ENCODE measurements at places on chromosomes 1 and 21.
A peak's percentile ranks its signal among the peaks of the same experiment; 100 is the strongest.

DNA sequence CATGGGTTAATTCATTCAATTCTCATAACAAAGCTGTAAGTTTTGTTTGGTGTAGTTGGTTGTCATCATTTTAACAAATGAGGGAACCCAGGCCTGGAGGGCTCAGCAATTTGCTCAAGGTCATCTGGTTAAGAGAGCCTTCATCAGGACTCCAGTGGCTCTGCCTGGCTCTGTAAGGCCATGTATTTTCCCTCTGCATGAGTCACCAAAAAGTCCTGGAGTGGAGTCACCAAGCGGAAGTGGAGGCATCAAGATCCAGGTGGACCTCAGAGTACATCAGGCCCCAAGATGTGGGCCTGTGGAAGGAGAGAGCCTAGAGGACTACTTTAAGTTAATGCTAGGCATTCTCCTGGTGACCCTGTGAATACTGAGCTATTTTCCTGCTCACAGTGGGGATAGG, 30.0 kb upstream of the RBM15 start:
- DNase-seq: no peak

DNA sequence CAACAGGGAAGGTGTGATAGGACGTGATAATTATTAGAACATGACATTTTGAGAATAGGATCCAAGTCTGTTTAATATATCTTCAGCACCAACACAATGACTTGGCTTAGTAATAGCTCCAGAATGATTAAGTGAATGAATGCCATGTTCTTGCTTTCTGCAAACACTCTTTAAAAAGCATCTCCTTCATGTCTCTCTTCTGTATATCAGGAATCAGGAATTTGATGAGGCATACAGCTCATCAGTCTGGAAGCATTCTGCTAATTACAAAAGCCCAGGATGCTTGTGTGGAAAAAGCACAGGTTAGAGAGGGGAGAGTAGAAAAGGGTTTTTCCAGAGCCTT, 113.0 kb upstream of the ZNF648 start:
- DNase-seq: no peak

GRCh38 chr1:202709276-202710041, 795 bp downstream of the SYT2 start:
- no peak for DNase-seq

GRCh38 chr21:45642122-45642813, 1.3 kb upstream of the PCBP3 start:
- no peak for DNase-seq

- no peak for DNase-seq
Measured at GRCh38 chr1:226625326-226625725, 76.8 kb downstream of the STUM start.

DNA sequence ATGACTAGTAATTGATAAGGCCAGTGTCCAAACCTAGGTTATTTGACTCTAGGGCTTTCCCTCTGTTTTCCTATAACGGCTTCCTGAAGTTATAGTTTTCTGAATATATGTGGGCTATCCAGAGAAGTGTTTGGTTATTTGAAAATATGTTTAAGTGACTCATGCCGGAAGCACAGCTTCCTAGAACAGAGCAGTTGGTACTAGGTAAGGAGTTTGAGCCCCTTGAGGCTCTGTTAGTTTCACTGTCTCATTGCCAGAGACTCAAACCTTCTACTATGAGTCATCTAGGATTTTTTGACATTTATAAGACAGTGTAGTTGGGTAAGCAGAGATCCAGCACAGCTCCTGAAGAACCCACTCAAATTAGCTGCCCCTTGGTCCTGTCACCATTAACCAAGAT, 27.1 kb upstream of the LEPR start:
- DNase-seq: no peak

- no peak for DNase-seq
Measured at GRCh38 chr1:248576260-248576980, 1.9 kb upstream of the OR2T34 start.

GRCh38 chr1:8370046-8370881, 52.4 kb downstream of the SLC45A1 start:
- DNase-seq: no peak

DNA sequence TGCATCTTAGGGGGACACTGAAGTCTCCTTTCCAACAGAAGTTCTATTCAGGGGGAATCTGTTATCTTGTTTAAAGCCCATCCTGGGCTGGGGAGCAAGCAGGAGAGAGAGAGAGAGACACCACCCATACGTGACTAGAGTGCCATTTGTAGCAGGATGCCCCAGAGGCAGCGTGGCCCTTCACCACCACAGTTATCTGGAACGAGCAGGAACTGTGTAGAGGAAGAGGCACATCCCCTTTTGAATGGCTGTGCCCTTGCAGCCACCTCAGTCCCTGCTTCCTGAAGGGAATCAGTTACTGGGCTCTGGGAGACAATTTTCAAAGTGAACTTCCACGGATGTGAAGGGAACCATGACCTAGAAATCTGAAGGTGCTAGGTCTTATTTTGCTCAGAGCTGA, 19.4 kb upstream of the LAMTOR5 start:
- DNase-seq: no peak

GRCh38 chr1:5847013-5847659, 145.1 kb downstream of the NPHP4 start:
- peak; percentile 49 for DNase-seq

- DNase-seq: no peak
Measured at GRCh38 chr1:157829711-157830110, 9.8 kb upstream of the FCRL1 start.

DNA sequence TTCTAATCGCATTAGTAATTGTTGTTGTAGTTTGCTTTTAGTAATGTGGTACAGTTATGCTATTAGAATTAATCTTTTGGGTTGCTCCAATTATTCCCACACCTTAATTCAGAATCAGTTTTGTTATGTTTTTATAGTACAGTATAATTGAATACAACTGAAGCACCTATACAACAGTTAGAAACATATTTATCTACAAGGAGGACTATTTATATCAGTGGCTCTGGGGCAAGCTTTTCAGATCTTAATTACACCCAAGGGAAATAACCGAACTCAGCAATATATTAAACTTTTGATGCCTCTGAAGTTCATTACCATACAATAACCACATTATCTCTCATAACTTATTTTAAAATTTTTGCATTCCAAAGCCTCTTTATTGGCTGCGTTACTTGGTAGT, 74.4 kb downstream of the LHX9 start:
- DNase-seq: no peak

DNA sequence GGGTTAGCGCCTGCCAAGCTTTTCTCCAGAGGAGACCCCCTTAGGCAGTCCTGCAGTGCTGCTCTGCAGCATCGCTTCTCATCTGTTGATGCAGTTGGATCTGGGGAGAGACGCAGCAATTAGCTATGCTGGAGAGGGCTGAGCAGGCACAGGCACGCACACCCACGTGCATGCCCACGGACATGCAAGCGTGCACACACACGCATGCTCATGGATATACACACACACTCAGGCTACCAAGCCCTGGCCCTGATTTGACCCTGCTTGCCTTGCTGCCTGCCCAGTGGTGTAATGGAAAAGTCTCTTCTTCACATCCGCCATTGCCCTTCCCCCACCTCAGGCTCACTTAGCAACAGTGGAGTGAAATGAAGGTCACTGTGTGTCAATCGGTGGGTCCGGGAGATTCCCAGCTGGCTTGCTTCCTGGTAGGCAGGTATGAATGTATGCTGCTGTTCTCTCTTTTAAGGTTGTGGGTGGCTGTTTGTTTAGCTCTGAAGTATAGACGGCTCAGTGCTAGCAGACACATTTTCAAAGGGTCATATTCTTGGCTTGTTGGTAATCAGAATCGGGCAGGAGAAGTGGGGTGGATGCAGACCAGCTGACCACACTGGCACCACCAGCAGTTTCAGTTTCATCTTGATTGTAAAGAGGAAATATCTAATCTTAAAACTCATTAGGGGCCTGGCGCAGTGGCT, 9.5 kb downstream of the ATP1B1 start:
- no peak for DNase-seq

DNA sequence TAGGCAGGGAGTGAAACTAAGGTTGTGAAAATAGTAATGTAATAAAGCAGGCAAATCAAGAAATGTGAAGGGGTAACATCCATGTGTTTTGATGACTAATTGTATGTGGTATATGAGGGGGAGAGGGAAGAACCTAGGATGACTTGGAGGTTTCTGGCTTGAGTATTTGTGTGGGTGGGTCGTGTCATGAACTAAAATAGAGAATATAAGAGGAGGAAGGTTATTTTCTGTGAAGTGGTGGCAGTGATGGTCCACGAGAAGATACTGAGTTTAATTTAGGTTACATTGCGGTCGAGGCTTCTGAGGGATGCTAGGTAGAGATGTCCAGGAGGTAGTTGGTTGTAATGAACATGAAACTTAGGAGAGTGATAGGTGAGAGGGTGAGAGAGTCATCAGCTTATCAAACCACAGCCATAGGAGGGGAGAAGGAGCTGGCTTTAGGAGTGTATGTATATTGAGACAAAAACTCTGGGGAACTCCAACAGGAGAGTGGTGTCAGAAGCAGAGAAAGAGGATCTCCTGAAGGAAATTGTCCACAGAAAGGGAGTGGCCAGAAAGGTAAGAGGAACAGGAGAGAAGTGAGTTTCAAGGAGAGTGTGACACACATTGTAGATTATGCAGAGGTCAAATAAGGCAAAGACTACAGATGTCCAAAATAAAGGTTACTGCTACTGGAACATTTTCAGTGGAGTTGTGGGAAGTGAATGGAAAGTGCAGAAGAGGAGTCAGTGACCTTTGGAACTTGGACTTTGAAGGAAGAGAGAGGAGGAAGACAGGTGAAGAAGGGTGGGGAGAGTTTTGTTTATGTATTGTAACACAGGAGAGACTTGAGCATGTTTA, 89.0 kb upstream of the MACF1 start:
- DNase-seq: no peak

GRCh38 chr1:89429062-89429461, 65.2 kb downstream of the GBP6 start:
- DNase-seq: no peak

GRCh38 chr1:9022773-9023172, 3.5 kb downstream of the SLC2A7 start:
- DNase-seq: no peak

GRCh38 chr21:21268061-21268471, 269.9 kb downstream of the NCAM2 start:
- no peak for DNase-seq

- DNase-seq: no peak
Measured at GRCh38 chr1:68051475-68051874, 1.0 kb upstream of the DIRAS3 start.

GRCh38 chr1:188769181-188769580, 1708.5 kb downstream of the BRINP3 start:
- no peak for DNase-seq

GRCh38 chr1:199218065-199218464, 579.2 kb downstream of the PTPRC start:
- DNase-seq: no peak

DNA sequence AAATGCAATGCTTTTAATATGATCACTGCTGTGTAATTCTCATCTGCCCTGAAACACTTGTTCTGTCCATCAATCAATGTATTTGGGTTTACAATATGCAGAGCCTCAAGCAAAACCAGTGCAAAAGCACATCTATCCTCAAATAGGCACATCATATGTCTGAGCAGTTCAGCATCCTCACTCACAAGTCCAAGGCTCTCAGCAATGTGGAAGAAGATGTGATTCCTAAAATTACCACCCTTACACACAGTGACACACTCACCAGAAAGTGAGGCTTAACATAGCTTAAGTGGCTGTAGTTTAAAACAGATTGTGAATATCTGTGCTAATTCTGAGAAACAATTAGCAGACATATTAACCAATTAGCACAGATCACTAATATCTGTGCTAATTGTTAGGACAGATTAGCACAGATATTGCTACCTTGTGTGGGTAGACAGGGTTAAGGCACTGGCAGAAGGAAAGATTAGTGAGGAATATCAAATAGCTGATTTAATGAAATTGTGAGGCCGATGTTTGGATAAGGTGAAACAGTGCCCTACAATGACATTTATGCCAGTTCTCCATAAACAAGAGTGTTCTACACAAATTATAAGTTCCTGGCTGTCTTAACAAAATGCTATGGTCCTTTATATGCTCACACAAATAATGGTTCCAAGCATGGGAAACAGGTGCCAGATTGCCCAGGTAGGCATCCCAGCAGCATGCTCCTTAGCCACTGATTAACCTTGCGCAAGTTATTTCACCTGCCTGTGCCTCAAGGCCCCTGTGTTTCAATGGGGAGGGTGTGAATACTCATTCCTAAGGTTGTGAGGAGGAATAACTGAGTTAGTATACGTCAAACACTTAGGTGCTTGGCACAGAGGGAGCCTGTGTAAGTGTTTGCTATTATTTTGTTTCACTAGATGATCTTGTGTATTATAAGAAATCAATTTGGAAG, 41.7 kb downstream of the MRPL39 start:
- DNase-seq: no peak

DNA sequence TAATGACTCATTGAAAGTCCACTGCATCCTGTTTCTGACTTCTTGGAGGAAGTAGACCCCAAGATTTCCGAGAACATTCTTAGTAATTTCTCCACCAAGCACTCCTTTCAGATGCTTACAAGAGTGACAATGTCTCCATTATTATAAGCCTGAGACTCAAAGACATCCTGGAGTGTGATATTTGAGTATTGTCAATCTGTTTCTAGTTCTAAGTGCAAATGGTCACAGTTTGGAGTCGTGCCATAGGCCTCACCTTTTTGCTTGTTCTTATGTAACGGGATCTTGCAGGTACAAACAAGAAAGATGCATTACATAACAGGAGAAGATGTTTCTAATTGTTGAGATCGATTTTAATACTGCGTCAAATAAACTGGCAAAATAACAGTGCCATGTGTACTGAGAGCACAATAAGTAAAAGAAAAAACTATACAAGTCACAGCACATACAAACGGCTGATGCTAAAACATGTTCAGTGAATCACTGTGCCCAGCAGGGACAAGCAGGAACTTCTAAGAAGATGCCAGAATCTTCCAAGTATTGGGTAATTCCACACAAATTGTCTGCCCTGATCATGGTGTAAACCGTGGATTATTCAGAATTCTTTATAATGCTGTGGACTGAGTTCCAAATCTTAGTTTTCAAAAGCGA, 54.1 kb downstream of the CD2 start:
- DNase-seq: no peak

DNA sequence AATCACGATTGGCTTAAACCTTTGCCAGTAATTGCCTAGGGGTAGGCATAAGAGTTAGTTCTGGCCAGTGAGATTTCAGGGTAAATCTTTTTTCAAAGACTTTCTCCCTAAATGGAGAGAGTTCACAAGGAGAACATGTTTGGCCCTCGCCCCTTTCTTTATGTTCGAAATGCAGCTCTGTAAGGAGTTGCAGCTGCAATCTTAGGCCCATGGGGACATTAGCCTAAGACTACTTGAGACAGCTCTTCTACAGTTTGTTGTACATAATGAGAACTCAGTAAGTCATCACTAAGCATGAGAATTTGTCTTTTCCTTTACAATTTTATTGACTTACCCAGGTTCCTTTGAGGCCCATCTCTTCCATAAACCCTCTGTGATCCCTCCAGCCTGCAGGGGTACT, 40.4 kb upstream of the GADD45A start:
- no peak for DNase-seq

Data from GM12891 (cell line).